ENCODE measurements at places on chromosomes 2 and 18.

GRCh38 chr2:169082995-169083394 lies 13.6 kb downstream of the DHRS9 start:
- no peak for DNase-seq

GRCh38 chr2:172021955-172022354 lies 22.2 kb downstream of the METAP1D start:
- no peak for DNase-seq

DNA sequence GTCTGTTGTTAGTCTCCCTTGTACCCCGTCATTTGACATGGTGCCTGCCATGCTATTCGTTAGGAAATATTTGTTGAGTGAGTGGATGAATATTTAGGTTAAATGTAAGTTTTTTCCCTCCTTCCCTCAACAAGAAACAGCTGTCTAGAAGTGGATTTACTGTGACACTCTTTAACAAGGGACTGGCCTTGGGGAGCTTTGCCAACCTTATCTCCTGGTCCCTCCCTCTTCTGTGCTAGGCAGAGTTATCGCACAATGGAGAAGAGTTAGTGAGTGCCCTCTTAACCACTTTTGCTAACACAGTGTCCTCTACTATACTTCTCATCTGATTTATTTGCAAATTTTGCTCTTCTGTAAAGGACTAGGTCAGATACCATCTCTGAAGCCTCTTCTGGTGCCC lies 61.2 kb downstream of the DIS3L2 start:
- DNase-seq, result no peak

DNA sequence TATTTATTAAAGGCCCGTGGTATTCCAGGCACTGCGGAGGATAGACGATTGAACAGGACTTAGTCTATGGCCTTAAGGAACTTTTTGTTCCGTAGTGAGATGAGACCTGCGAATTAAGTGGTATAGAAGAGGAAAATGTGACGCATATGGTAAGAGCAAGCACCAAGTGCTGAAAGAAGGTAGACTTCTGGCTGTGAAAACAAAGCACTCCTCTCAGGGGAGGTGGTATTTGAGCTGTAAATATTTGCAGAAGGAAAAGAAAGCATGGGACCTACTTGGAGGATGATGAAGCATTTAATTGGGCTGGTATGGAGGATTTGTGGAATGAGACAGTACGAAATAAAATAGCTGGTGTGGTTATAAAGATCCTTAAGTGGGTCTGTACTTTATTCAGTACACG lies 62.5 kb downstream of the GPR39 start:
- DNase-seq, result no peak

GRCh38 chr18:2883076-2883735 lies 36.4 kb downstream of the EMILIN2 start:
- DNase-seq, result no peak

GRCh38 chr18:11021477-11021876 lies 127.9 kb downstream of the PIEZO2 start:
- no peak for DNase-seq
